Common myeloid progenitor, CD34-positive (primary cell): ENCODE measurements at places on chromosomes 12 and 14.
A peak's percentile ranks its signal among the peaks of the same experiment; 100 is the strongest.

- no peak for DNase-seq
These were observed 16.7 kb downstream of the NOS1 start for GRCh38 chr12:117344716-117345115.

DNA sequence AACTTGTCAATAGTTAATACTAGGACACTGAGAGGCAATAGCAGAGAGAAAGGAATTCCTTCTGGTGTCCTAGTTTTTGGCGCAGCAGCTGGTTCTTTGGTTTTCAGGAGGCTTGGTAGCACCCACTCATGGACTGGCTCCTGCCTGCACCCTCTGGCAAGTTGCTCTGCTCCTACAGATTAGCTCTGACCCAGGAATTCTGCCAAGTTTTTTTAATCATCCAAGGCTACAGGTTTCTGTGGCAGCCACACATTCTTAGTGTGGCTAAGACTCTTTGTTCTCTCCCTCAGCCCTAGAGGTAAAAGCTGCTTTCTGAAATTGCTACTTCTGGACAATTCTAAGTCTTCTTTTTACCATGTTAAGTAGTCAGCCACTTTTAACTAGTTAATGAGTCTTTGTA is 72.0 kb upstream of the FKBP4 start:
- DNase-seq, result no peak

DNA sequence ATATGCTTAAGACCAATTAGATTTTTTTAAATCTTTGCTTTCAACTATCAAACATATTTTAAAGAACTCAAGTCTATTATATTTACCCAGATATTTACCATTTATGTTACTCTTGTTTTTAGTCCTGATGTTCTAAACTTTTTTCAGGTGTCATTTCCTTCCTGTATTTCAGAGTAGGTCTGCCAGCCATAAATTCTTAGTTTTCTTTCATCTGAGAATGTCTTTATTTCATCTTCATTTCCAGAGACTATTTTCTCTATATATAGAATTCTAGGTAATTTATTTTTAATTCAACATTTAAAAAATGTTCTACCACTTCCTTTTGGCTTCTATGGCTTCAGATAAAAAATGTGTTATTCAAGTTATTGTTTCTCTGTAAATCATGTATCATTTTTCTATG is 218.2 kb upstream of the AMIGO2 start:
- DNase-seq, result peak; percentile 25

DNA sequence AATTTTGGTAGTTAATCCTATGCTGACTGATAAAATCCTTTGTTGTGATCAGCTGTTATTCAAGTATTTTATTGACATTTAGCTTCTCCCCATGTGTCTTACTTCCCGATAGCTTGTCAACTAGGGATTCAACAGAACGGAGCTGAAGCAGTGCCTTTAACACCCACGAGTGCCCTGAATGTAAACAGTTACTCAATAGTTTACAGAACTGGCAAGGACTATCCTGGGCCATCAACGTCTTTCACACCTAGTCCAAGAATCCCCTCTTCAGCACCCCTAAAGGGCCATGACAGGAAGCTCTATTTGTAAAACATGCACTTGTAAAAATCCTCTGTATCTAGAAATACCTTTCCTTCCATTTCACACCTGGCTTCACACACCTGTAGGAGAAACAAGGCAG is 45.3 kb downstream of the SETD3 start:
- DNase-seq, result no peak

DNA sequence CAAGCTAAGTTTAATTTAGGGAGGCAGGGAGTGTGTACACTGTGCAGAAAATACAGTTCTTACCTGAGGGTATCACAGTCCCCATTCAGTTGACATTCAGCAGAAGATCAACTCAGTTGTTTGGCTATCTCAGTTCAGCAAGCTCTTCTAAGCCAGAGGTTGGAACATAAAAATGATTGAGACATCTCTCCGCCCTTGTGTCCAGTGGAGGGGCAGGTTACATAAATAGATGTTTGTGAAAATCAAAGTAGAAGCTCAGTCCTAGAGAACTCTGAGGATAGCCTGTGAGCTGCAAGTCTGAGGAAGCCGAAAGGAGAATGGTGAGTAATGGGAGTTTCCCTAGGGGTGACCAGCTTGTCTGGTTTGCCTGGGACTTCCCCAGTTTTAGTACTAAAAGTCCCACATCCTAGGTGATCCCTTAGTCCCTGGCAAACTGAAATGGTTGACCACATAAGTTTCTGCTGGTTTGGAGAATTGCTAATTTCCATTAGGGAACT is 251.4 kb upstream of the ATP2B1 start:
- DNase-seq, result peak; percentile 55

DNA sequence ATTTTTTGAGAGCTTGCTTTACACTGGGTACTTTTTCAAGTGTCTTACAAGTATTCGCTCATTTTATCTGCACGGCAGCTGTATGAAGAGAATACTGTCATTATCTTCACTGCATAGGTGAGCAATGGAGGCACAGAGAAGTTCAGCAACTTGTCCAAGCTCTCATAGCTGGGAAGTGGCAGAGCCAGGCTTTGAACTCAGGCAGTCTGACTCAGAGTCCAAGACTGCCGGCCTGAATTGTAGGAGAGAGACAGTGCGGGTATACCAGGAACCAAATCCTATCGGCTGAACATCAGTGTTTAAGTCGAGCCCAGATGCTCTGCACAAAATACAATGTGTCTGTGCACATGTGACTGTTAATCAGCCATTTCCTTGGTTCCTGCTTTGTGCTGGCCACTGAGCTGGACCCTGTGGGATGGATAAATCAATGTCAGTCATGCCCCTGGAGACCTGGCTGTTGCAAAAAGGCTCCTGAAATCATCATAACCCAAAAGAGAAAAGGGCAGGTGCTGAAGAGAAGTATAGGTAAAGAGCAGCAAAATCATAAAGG is 474.6 kb downstream of the DPF3 start:
- DNase-seq, result no peak

GRCh38 chr12:12797794-12798152 is 12.3 kb downstream of the APOLD1 start:
- DNase-seq, result no peak

GRCh38 chr12:17778242-17778641 is 311.8 kb downstream of the RERGL start:
- DNase-seq, result no peak

DNA sequence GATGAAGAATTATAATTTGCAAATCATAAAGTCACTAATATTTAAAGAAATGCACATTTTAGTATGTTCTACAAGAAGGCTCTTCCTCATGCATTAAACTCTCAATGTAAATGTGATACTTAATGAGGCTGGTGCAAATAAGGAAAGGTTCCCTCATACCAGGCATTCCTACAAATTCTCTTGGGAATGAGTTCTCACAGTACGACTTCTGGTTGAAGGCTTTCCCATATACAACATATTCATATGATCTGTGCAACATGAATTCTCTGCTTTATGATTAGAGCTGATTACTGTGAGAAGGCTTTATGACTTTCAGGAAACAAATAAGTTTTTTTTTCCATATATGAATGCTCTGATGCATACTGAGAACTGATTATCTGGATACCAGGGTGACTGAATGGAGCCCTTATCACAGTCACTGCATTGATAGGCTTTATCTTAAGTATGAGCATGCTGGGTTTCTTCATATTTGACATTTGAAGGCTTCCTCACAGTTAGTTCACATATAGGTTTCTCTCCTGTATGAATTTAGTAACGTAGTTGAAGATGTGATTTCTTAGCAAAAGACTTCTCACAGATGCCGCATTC is 293.9 kb downstream of the RAD51B start:
- DNase-seq, result no peak

GRCh38 chr12:71900091-71900490 is 38.6 kb upstream of the TPH2 start:
- no peak for DNase-seq

DNA sequence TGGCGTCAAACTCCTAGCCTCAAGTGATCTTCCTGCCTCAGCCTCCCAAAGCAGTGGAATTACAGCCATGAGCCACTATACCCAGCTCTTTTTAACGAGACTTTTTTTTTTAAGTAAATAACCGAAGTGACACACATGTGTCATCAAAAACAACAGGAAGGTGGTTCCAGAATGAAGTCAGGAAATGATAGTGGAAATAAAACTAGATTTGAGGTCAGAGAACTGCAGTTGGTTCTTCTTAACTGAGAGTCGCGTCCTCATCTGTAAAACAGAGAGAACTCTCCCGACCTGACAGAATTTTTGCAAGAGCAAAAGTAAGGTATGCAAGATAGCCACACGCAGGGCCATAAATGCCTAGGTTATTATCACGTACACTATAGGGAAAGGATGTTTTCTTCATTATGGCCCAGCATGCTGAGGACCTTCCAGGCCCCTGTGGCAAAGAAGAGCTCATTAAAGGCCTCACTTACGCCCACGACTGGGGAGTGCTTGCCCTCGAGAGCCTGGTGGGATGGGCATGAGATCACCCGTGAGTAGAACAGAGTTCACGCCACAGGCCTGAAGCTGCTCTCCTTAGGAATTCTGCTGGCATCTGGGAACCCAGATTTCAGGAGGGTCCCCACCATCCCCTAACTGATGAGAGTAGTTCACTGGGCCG is 67.2 kb downstream of the SCARB1 start:
- DNase-seq, result no peak

GRCh38 chr14:61290701-61291100 is 9.6 kb upstream of the TMEM30B start:
- DNase-seq, result no peak

- DNase-seq, result no peak
These were observed 397.6 kb downstream of the NUAK1 start for GRCh38 chr12:105740970-105741725.

DNA sequence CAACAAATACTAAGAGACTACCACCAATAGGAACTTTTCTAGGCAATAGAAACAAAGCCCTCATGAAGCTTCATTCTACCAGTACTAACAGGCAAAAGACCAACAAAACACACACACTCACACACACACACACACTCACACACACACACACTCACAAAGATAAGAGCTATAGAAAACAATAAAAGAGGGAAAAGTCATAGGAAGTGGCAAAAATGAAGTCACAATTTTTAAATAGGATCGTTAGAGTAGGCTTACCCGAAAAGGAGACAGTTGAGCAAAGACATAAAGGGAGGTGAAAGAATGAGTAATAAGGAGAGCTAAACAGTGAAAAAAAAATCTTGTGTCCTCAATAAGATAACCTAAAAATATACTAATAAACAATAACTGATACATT is 66.5 kb downstream of the C2CD5 start:
- no peak for DNase-seq
